NCI-H187 (cell line): ENCODE measurements at places on chromosomes 12 and 14.

GRCh38 chr14:39433452-39433813 is 1.2 kb upstream of the FBXO33 start:
- no peak for DNase-seq

DNA sequence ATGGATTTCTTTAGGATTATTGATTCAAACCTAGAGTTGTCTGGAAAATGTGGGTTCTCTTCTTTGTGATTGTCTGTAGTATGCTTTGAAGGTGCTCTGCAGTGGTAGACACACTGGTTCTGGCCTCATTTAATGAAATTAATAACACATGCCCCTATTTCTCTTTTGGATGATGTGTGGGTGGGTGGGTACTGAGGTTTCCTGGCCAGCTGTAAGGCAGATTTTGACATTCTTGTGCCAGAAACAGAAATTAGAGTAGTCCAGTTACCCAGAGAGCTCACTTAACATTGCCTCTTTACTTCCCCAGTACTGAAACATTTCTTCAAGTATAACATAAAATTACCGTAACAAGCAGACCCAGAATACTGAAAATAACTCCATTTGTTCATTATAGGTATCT is 14.4 kb downstream of the TSFM start:
- DNase-seq, result no peak

GRCh38 chr12:78324234-78324633 is 493.5 kb downstream of the NAV3 start:
- no peak for DNase-seq

GRCh38 chr14:54278665-54279295 is 118.0 kb upstream of the CDKN3 start:
- no peak for DNase-seq

- DNase-seq, result no peak
Observed at GRCh38 chr14:30108975-30109700, 181.5 kb upstream of the PRKD1 start.

DNA sequence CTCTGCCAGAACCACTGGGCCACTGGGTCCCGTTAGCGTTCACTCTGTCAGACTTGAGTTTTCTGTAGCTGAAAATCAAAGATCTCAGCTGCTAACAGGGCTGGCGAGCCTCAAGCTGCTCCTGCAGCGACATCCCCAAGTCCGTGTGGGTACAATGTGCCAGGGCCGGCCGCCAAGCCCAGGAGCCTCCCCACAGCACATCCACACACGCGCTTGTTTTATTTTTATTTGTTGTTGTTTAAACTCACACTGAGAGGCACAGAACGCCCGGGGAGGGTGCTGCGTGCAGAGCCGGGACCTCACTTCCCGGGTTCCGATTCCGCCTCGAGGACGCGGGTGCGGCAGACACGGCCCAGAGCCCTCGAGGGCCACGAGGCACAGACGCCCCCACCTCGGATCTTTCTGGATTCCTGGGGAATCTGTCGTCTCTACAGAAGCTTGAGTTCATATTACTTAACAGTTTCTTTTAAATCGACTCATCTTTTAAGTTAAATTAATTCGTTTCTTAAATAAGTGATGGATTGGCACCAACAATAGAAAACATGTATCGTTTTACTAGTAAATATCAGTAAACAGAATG is 9.3 kb downstream of the GALNT9 start:
- no peak for DNase-seq

GRCh38 chr14:69796797-69797500 is at the start of gene SLC10A1:
TSS of gene SLC10A1 (minus strand) at chr14:69797241. CDS start at chr14:69797155, 86 bp downstream.
- no peak for DNase-seq

- DNase-seq, result no peak
Observed at GRCh38 chr12:12079291-12079690, 8.6 kb downstream of the BCL2L14 start.

- no peak for DNase-seq
Observed at GRCh38 chr12:26723379-26724308, 109.3 kb downstream of the ITPR2 start.

DNA sequence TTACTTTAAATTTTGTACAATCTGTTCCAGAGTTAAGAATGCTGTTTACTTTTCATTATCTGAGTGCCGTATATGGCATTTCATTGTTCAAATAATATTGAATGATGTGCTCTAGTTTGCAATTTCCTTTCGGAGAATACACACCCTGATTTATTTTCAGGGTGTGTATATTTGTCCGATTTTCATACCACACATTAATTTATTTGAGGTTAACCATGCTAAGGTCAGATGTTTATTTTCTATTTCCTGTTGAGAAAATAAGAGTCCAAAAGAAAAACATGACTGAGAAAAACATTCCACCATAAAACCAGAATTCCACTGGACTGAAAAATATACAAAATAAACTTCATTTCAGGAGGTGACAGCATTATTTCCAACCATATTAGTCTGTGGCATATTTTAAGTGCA is 64.2 kb upstream of the OVCH1 start:
- no peak for DNase-seq

DNA sequence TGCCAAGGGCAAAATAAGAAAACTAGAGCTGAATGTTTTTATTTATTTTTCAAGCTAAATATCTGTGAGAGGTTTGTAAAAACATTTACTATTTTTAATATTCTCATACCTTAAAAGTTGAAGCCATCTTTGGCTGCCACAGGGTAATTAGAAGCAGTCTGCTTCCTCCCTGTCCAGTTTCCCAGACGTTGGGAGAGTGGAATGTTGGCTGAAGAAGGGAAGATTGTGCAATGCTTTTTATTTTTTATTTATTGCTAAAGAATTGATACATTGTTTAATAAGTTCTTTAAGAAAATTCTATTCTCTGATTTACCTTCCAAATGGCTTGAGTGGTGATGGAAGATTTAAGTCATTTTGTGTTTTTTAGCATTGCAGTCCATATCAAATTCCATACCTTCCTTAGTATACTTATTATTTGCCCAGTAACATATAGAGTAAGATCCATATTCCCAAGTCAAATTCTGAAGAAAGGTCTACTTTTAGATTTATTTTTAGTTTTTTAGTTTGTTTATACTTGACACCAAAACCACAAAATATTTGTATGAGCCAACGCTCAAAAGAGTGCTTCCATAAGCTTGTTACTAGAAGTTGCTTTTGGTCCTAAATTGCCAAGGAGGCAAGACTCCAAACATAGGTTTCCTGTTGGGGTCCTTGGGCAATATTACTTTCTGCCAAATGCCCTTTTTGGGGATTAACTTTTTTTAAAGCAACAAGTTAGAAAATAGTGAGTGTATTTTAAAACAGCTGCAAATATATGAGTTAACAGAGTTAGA is 124.0 kb upstream of the CPM start:
- no peak for DNase-seq

GRCh38 chr14:61531465-61532122 is 163.7 kb upstream of the HIF1A start:
- DNase-seq, result no peak

GRCh38 chr12:131592972-131593371 is 117.9 kb upstream of the SFSWAP start:
- no peak for DNase-seq

- no peak for DNase-seq
Observed at GRCh38 chr12:55060470-55060869, 40.7 kb downstream of the NEUROD4 start.

GRCh38 chr12:52895726-52896189 is 9.1 kb downstream of the KRT8 start:
- no peak for DNase-seq

GRCh38 chr12:100845095-100845494 is 50.5 kb downstream of the ANO4 start:
- DNase-seq, result no peak

- no peak for DNase-seq
Observed at GRCh38 chr14:48693793-48694192, 892.4 kb downstream of the RPS29 start.
